CD4-positive, alpha-beta T cell (primary cell): ENCODE measurements at places on chromosomes 5 and 9.

DNA sequence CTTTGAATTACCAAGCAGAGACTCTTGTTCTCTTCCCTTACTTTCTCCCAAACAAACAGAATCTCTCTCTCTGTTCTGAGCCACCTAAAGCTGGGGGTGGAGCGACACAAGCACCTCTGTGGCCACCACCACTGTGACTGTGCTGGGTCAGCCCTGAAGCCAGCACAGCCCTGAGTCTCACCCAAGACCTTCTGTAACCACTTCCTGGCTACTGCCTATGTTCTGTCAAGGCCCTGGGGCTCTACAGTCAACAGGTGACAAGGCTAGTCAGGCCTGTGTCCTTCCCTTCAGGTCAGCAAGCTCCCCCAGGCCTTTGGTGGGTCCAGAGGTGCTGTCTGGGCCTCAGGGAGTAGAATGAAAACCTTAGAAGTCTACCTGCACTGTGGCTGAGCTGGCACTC is 26.1 kb upstream of the SLC28A3 start:
- DNase-seq, result no peak

- DNase-seq, result no peak
These were observed 244.6 kb upstream of the TRIM32 start for GRCh38 chr9:116442528-116442927.

DNA sequence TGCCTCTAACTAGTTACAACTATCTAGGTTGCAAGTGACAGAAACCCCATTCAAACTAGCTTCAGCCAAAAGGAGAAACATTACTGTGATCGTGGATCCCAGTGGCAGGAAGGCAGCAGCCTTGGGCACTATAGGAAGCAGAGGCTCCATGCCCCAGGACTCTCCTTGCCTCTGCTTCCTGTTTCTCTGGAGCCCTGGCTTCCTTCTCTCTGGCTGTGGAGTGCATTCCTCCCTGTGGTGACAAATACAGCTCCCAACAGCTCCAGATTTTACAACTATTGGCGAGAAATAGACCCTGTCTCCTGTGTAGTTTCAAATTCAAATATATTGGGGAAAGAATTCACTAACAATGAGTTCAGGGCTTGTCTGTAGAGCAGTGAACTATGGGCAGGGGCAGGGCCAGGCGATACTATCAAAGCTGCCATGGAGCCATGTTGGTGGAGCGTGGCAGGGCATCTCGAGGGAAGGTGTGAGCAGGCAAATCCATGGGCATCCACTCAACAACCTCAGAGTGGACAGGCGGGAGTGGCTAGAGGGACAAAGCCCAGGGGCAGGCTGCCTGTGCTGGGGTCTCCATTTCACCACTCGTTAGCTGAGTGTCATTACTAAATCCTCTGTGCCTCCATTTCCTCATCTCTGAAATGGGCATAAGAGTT is 189.5 kb downstream of the ERCC6L2 start:
- DNase-seq, result no peak

GRCh38 chr5:163661360-163661759 is 155.9 kb downstream of the MAT2B start:
- no peak for DNase-seq

- DNase-seq, result no peak
These were observed 318.5 kb downstream of the TRPM3 start for GRCh38 chr9:70802758-70803436.

DNA sequence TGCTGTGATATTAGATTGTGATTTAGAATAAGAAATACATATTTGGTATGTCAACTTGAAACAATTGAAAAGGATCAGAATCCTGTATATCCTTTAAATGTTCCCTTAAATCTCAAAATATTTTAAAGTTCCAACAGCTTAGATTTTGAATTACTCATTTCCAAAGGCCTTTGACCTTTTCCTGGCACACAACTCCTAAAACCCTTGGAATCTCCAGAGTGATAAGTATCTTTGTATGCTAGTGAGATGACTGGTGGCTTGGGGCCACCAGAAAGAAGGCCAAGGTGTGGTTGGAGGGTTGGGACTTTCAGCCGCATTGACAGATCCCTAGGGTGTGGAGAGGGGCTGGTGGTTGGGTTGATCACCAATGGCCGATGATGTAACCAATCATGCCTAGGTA is 104.7 kb downstream of the YIPF5 start:
- no peak for DNase-seq

DNA sequence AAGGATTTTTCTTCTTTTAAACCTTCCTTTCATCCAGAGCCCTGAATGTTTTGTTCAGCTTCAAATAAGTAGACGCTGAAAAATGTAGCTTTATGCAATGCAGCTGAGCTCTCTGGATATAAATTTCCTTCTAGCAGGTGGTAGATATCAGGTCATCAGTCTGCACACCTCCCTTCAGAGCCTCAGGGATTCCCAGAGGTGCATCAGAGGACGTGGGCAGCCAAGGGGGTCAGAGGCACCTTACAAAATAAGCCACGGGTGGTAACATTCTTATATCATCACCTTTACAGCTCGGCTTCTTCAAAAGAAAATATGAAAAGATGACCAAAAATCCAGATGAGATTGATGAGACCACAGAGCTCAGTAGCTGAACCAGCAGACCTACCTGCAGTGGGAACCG is 19.3 kb downstream of the MOCS2 start:
- DNase-seq, result no peak

DNA sequence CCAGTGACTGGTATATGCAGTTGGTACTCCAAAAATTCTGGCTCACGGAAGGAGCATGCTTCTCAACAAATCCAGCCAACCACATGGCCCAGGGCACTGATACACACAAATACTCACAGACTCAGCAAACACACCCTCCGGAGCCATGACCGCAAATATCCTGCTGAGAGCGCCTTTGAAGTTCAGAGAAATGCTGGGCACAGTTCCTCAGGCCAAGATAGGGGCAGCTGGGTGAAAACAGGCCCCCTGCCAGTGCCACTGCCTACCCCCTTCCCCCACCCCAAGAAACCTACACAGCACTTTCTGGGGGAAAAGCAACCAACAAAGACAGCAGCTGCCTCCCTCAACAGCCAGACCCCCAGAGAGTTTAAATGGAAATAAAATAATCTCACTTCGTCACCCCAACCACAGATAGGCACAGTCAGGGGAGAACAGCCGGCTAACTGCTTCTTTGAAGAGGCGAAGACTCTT is 120.0 kb downstream of the C5orf15 start:
- DNase-seq, result no peak

GRCh38 chr9:133880136-133880535 is 112.0 kb downstream of the VAV2 start:
- DNase-seq, result no peak

DNA sequence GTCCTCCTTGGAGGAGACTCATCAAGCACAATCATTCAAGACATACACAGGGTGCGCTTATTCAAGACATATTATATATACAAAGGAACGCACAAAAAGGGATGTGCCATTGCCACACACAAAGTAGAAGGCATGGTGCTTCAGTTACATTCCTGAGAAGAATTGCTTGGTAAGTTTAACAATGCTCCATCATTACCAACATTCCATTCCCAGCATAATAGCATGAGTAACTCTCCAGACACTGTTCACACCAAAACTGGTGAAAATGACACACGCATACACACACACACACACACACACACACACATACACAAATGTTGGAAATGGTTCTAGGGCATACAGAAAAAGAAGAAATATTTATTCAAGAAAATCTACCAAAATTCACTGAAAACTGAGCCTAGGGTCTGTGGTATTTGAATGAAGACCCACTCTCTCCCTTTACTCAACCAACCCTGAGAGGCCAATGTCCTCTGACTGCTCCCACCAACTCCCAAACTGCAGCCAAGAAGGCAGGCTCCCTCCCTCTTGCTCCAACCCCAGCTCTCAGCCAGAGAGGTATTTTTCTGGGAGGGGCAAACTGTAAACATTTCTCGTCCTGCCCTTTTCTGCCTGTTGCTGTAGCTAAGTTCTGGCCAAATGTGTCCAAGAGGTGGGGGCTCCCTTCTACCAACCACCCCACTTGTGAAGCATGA is 19.9 kb downstream of the UGT3A1 start:
- DNase-seq, result no peak

- DNase-seq, result no peak
These were observed 14.3 kb upstream of the MARCHF6 start for GRCh38 chr5:10339058-10339811.

GRCh38 chr5:55497712-55498111 is 37.1 kb downstream of the PLPP1 start:
- DNase-seq, result no peak

- DNase-seq, result no peak
These were observed 297.0 kb upstream of the ACTBL2 start for GRCh38 chr5:57779383-57780223.

- no peak for DNase-seq
These were observed 12.6 kb downstream of the CYFIP2 start for GRCh38 chr5:157278319-157279037.

- DNase-seq, result no peak
These were observed 382.4 kb downstream of the CDK5RAP2 start for GRCh38 chr9:120197605-120198004.

DNA sequence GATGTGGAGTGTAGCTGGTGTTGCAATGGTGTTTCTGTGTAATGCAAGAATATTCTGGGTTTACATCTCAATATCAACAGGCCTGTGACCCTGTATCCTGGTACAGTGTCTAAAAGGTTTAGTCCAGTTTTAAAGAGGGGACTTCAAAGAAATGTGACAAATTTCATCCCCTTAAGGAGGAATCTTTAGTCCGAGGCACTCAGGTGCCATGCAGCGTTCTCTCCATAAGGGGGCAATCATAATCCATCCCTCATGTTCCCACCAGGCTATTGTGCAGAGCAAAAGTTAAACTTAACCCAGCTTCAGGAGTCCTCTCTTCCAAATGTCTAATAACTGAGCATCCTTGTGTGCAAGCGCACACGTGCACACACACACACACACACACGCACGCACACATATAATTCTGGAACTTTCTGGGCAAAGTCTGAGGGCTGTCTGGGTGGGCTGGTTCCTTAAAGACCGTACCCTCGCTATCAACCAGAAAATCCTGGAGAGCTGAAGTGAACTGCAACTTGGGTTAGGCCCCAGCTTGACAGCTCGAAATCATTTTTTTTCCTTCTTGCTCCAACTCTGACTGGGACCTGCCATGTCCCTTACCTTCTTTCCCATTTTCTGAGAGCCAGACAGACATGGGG is 46.0 kb downstream of the CRB2 start:
- DNase-seq, result no peak

DNA sequence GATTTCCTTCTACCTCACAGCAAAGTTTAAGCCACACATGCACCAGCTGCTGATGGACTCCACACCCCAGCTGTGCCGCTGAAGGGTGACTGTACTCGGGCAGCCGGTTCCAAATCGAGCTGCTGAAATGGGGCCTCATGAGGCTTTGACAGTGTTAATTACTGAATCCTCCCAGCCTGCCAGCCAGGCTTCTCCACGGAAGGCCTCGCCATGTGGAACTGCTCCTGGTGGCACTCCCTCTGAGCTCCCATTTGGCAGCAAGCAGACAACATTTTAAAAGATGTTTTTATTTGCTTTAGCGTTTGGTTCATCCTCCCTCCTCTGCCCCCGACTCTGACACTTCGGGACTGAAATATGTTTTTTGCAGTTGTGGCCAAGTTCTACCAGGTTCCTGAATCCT is 479.4 kb upstream of the MPDZ start:
- no peak for DNase-seq

GRCh38 chr9:20811872-20812271 is 127.8 kb downstream of the FOCAD start:
- DNase-seq, result no peak

GRCh38 chr9:135577256-135577655 is 15.7 kb downstream of the PAEP start:
- DNase-seq, result no peak

GRCh38 chr5:14650052-14650451 is 14.5 kb upstream of the OTULIN start:
- no peak for DNase-seq

DNA sequence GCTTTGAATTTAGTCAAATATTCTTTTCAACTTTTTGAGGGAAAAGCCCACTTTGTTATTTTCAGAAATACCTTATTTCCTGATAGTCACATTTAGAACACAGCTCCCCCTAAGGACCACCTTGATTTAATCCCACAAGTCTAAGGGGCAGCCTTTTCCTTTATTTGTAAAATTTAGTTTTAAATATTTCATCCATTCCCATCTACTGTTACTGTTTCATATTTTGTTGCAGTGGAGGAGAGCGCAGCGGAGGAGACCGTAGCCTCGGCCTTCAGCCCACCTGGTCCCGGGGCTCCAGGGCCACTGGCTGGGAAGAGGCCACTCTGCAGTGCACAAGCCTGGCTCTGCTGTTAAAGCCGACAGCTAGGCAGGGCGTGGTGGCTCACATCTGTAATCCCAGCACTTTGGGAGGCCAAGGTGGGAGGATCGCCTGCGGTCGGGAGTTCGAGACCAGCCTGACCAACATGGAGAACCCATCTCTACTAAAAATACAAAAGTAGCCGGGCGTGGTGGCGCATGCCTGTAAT is 19.6 kb downstream of the LPCAT1 start:
- no peak for DNase-seq

DNA sequence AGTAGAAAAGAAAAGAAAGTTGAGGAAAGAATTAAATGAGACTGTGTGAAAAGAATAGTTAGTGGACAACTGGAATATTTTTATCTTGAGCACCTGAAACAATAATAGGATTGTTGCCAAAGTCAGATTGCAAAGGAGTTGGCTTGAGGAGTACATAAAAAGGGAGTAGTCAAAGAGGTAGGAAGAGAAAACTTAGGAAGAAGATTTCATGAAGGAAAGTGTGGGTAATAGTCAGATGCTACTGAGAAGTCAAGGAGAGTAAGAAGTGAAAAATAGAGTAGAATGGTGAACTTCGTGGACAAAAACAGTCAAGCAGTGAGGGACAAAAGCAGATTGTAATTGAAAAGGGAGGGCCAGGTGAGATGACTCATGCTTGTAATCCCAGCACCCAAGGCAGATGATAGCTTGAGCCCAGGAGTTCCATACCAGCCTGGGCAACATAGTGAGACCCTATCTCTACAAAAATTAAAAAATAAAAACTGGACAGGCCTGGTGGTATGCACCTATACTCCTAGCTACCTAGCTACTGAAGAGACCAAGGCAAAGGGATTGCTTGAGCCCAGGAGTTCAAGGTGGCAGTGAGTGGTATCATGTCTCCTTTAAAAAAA is 178.9 kb downstream of the NIPBL start:
- DNase-seq, result no peak

DNA sequence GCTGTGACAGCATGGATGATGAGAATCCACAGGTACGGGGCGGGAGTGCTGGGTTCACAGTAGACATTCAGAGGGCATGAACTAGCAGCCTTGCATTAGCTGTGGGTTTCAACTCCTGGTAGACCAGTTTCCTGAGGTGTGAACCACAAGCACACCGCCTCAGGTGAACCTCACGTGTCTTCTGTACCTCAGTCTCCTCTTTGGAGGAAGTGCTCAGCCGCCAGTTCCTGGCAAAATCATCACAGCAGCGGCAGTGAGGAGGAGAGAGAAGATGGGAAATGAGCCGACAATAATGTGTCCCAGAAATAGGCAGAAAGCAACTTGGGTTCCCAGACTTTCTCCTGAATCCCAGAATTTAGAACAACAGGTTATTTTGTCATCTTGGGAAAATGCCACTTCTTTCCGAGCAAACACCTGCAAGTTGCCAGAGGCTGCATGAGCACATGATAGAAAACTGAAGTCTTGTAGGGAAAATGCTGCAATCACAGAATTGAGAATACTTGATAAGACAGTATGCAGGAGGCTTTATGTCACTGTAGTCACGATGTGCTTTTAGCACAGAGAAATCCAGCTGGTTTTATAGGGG is 258.5 kb downstream of the AOPEP start:
- no peak for DNase-seq
